ENCODE measurements at places on chromosomes 3 and 15.

DNA sequence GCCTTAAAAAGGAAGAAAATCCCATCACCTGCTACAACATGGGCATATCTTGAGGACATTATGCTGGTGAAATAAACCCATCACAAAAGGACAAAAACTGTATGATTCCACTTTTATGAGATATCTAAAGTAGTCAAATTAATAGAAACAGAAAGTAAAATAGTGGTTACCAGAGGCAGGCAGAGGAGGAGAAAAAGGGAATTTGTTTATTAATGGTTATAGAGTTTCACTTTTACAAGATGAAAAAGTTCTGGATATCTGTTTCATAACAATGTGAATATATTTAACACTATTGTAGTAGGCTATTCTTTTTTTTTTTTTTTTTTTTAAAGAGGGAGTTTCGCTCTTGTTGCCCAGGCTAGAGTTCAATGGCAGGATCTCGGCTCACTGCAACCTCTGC lies 40.4 kb downstream of the DPH3 start:
- H3K27ac ChIP-seq = no peak overlapping the region

- no peak overlapping the region for H3K27ac ChIP-seq
- H3K4me3 ChIP-seq = no peak overlapping the region
- DNase-seq = no peak
- peaks cover 3% of the 10 kb centered on the region for H3K27me3 ChIP-seq
Observed at GRCh38 chr3:50411229-50411628, 51.9 kb upstream of the TMEM115 start.

GRCh38 chr3:78791753-78792152 lies 976.0 kb downstream of the ROBO1 start:
- no peak overlapping the region for H3K4me3 ChIP-seq
- no peaks in the 10 kb centered on the region for H3K27me3 ChIP-seq
- DNase-seq = no peak
- peaks cover 5% of the 10 kb centered on the region for H3K4me1 ChIP-seq
- H3K27ac ChIP-seq = no peak overlapping the region
- no peaks in the 10 kb centered on the region for H3K36me3 ChIP-seq

- no peak for DNase-seq
- no peak overlapping the region for H3K27ac ChIP-seq
- H3K4me1 ChIP-seq = peaks cover 2% of the 10 kb centered on the region
- H3K4me3 ChIP-seq = no peak overlapping the region
- no peaks in the 10 kb centered on the region for H3K36me3 ChIP-seq
Observed at GRCh38 chr3:160126761-160127160, 98.5 kb upstream of the C3orf80 start.

DNA sequence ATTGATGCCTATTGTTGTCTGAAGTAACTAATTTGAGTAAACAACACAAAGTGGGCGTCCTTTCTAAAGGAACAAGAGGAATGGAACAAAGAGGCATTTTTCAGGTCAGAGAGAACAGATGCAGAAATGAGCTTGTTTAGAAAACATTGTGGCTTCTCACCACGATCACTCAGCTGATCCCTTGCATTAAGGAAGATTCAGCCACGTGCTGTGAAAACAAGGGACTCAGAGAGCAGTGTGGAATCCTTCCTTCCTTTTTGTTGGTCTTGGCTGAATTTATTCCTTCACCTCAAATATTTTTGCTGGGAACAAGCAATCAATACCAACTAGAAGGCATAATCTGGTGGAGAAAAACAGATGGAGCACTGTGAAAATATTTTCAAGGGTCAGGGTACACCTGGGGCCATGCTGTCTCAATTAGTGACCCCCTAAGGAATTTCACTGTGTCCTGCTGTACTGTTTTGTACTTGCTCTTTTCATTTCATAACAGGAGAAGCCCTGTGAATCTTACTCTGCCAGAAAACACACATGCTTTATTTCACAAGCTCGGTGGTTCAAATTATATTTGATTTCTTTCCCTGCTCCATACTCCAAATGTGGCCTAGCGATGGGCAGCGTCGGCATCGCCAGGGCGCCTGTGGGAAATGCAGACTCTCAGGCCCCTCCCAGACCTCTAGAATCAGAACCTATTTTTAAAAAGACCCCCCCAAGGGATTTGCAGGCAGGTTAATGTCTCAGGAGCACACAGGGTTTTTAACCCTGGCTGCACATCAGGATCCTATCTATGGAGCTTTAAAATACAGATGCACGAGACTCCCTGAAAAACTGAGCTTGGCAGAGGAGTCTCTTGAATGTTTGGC lies 11.6 kb upstream of the SLC6A20 start:
- H3K27me3 ChIP-seq = peaks cover 26% of the 10 kb centered on the region
- no peak overlapping the region for H3K27ac ChIP-seq
- H3K4me3 ChIP-seq = no peak overlapping the region

DNA sequence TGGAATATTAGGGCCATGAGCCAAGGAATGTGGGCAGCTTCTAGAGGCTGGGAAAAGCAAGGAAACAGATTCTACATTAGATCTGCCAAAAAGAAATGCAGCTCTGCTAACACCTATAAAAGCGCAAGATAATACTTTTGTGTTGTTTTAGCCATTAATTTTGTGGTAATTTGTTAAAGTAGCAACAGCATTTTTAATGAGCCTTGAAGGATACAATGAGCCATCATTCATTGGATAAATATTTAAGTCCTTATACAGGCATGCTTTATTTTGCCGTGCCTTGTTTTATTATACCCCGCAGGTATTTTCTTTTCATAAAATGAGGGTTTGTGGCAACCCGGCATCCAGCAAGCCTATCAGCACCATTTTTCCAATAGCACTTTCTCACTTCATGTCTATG lies 15.0 kb downstream of the ARL14 start:
- H3K4me1 ChIP-seq = peaks cover 2% of the 10 kb centered on the region
- H3K36me3 ChIP-seq = no peaks in the 10 kb centered on the region
- DNase-seq = no peak
- H3K4me3 ChIP-seq = no peak overlapping the region
- H3K27me3 ChIP-seq = no peaks in the 10 kb centered on the region
- H3K27ac ChIP-seq = no peak overlapping the region

GRCh38 chr15:75666823-75667501 lies 19.2 kb downstream of the SNX33 start:
- H3K4me3 ChIP-seq = no peak overlapping the region
- no peak overlapping the region for H3K27ac ChIP-seq
- H3K4me1 ChIP-seq = peaks cover 4% of the 10 kb centered on the region
- H3K27me3 ChIP-seq = no peaks in the 10 kb centered on the region
- DNase-seq = no peak

Measured in activated naive CD8-positive, alpha-beta T cell treated with anti-CD3 and anti-CD28 coated beads, Interleukin-2, amount 10 ng/mL, durations not matched to agents 7 days and 5 days (primary cell).